ENCODE measurements at places on chromosomes 12 and 14. TPM values are rescaled to one million over a fixed set of nuclear protein-coding genes. Genes with fewer than 3 reads are reported as not detected.

GRCh38 chr14:51697848-51698247 lies 46.1 kb downstream of the FRMD6 start:
- no peak for DNase-seq

DNA sequence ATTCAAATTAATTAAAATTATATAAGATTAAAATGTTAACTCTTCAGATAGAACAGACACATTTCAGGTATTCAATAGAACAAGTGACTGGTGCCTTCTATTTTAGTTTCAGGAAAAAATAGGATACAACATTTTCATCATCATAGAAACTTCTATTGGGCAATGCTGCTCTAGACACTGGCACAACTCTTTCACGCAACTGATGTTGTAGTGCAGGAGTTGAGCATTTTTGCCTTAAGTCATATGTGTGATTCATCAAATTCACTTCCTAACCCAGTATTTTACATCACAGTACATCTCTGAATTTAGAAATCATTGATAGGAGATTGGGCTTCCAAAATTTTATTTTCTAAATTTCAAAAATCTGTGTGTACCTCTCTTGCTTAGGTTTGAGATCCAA lies 215.4 kb upstream of the DIO2 start:
- no peak for DNase-seq

DNA sequence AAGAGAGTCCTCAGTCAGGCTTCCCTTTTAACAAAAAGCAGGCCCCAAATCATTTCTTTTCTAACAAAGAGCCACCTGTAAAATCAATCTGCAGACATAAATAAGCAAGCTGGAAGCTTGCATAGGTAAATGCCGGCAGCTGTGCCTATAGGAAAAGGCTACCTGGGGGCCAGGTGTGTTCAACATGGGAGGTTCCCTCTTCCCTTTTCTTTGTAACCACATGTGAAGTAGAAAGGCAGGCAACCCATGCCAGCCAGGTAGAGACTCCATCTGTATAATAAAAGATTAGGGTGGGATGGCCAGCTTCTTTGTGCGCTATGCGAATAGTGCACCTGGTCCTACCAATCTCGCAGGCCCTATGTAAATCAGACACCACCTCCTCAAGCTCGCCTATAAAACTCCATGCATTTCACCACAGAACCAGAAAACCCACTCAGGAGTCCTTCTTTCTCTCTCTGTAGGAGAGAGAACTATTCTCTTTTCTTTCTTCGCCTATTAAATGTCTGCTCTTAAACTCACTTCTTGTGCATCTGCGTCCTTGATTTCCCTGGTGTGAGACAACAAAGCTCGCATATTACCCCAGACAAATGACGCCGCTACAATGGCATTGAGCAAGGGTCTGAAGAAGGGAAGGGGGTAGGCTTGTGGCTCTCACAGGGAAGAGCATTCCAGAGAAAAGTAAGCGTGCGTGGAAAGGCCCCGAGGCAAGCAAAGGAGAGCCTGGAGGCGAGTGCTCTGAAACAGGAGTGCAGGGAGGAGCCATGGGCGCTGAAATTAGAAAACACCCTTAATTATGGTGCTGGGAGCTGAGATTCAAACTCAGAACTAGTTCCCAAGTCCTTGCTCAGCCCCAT lies 67.2 kb downstream of the TTC9 start:
- DNase-seq: no peak

GRCh38 chr12:11807458-11807857 lies 158.0 kb downstream of the ETV6 start:
- DNase-seq: no peak

DNA sequence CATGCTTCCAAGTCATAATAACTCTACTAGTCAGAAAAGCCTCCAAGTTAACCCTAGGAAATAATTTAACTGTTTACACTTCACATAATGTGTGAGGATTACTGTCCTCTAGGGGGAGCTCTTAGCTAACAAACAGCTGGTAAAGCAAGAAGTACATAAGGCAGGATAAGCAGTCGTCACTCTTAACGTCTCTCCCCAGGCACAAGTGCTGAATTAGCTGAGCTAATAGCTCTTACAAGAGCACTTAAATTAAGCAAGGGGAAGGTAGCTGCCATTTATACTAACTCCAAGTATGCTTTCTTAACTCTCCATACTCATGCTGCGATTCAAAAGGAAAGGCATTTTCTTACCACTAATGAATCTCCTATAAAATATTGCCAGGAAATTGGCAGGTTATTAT lies 79.3 kb upstream of the TSPAN11 start:
- DNase-seq: no peak

DNA sequence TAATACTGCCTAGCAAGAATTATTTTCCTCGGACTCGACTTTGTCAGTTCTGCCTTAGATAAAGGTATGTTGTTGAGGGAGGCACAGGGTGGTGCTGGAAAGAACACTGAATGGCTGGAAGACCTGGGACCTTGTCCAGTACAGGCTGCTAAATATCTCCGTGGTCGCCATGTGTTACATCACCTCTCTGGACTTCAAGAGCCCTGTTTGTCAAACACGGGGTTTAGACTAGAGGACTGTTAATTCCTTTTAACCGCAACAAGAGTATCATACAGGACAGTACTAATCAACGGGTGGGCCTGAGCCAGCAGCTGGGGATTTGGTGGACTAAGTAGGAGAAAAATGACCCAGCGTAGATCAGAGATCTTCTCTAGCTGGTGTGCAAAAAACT lies 476.3 kb downstream of the LRIG3 start:
- no peak for DNase-seq

- DNase-seq: no peak
Observed at GRCh38 chr12:101775816-101776215, 36.6 kb upstream of the SYCP3 start.

DNA sequence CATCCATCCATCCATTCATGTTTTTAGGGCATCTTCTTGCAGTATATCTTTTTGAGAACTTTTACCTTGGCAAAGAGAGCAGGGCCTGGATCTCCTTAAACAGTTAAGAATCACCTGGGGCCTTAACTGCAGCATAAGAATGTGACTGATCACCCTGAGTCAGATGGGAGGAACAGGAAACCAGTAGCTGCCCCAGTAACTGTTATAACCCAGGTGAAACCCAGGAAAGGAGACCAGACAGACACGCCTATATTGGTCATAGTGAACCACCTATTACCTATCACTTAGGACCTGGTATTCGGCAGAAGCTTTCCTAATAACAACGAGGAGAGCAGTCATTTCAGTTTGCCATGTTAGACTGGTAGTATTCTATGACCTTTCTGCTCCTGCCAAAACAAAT lies 43.4 kb upstream of the NR2C1 start:
- DNase-seq: no peak

GRCh38 chr12:56084958-56085543 lies 5.1 kb downstream of the ERBB3 start:
- no peak for DNase-seq

GRCh38 chr12:89729946-89730459 lies 21.4 kb upstream of the ATP2B1 start:
- DNase-seq: no peak

DNA sequence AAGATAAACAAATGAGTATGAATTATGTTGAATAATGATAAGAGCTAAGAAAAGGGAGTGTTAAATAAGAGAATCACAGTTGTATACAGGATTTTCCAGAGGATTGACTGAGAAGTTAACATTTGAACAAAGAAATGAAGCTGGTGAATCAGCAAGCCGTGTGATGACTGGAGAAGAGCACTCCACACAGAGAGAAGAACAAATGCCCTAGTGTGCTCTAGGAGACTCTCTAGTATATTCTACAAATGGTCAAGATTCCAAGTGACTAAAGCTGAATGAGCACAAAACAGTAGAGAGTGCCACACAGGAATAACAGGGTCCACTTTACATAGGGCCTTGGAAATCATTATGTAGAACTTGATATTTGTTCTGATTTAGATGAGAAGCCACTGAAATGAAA lies 587.1 kb upstream of the ATXN7L3B start:
- DNase-seq: no peak

SCN8A gene
- 2.3 TPM for polyA plus RNA-seq

RIPK3 gene
- 4.3 TPM for polyA plus RNA-seq

Measured in left renal pelvis (tissue), 4 donors.